Astrocyte of the cerebellum (primary cell): ENCODE measurements at places on chromosomes 5 and 9.

DNA sequence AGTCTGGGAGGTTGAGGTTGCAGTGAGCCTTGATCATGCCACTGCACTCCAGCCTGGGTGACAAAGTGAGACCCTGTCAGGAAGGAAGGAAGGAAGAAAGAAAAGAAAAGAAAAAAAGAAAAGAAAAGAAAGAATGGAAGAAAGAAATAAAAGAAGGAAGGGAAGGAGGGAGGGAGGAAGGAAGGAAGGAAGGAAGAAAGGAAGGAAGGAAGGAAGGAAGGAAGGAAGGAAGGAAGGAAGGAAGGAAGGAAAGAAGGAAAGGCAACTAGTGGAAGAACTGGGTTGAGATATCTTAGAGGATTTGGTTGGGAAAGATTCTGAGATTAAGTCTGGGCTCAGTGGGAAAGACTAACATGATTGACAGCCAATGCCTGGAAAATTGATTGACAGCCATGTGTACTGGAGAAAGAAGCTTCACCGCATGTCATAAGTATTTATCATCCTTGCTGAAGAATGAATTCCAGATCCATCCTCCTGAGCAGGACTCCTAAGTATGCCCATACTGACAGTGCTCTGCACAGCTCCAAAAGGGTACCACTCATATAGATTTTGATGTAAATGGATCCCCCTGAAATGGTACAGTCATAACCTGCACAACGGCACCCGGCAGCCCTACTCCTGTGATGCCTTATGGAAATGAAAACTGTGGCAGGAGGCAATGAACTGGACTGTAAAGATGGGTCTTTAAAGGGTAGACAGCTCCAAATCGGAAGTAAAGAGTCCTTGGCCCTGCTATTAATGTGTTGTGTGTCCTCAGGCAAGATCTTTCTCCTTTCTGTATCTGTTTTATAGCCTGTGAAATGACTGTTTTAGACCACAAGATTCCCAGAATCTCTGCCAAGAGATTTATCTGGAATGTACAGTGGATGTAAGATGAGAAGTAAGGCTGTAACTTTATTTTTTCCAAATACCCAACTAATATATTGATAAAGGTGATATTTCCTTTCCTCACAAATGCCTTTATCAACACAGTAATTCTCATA, 16.9 kb upstream of the ADRA1B start:
- DNase-seq = peak; percentile 50

DNA sequence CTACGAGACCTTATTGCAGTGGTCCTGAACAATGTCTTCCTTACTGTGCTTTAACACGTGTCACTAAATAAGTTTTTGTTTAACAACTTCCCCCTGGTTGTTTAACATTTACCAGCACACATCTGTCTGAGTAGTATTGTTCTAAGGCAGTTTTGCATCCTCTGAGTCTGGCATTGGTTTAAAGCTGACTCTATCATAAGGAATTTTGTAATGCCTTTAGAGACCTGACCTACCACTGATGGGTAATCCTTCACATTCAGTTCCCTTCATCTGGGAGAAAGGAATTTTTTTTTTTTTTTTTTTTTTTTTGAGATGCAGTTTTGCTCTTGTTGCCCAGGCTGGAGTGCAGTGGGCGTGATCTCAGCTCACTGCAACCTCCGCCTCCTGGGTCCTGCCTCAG, 20.0 kb upstream of the PCAT7 start:
- DNase-seq = no peak

- DNase-seq = no peak
Observed at GRCh38 chr9:137592767-137593166, 2.5 kb upstream of the ZMYND19 start.

DNA sequence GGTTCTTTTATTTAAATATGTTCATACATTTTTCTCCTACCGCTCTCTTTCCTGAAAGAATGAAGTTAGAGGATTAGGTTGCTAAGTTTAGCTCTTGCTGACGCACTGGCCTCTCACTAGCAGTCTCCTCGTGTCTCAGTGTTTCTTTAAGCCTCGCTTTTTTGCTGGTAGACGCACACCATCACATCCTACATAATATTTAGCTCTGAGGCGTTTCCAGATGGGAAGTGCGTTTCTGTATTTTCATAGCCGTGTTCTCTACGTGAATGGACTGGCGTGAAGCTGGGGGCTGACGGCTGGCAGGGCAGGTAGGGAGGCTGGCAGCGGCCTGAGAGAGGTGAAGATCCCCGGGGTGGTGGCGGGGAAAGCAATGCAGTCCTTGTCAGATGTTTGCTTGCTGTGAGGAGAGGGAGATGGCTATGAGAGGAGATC, 79.2 kb upstream of the SPRY4 start:
- DNase-seq = no peak

- no peak for DNase-seq
Observed at GRCh38 chr5:142014911-142015584, 2.2 kb upstream of the GNPDA1 start.

GRCh38 chr9:8365029-8365428, 565.5 kb upstream of the DMAC1 start:
- DNase-seq = peak; percentile 68

DNA sequence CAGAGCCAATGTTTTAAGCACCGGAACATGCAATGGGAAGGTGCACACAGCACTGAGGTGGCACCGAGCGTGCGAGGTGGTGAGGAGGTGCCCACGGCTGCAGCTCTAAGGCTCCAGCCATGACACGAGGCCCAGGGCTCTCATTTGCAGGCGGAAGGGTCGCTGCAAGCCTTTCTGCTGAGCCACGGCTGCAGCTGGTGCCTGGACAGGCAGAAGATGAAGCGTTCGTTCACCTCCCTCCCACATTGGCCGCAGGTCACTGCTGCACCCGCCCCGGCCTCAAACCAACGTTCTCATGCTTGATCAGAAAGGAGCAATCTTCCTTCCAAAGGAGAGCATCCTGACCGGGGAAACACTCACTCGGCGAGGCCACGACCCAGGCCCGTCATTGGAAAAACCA, 4.5 kb upstream of the INPP5E start:
- no peak for DNase-seq

- DNase-seq = peak; percentile 44
Observed at GRCh38 chr9:17315341-17315740, 180.5 kb downstream of the CNTLN start.

DNA sequence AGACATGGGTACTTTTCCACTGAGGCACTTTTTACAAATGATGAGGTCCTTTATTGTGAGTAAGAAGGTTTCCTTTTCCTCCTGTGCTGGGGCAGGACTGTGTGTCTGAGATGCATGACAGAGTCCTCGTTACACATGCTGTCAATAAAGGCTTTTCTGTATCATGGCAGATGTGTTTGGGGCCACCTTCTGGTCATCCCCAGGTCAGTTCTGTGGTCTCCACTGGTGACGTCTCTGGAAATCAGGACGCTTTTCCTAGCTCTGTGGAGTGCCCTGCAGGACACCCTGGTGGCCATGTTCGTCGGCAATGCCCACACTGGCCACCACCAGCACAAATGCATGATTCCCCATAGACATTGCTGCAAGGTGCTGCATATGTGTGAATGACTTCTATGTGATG, 2.8 kb downstream of the CMBL start:
- no peak for DNase-seq
